ENCODE measurements at places on chromosomes 1 and 21. TPM values are rescaled to one million over a fixed set of nuclear protein-coding genes. Genes with fewer than 3 reads are reported as not detected.

Gene TAS1R1
- not detected for total RNA-seq

- no peaks in the 10 kb centered on the region for H3K27me3 ChIP-seq
- H3K4me3 ChIP-seq = no peak overlapping the region
- no peaks in the 10 kb centered on the region for H3K36me3 ChIP-seq
Measured at GRCh38 chr1:95286479-95286878, 52.5 kb downstream of the RWDD3 start.

- no peaks in the 10 kb centered on the region for H3K36me3 ChIP-seq
- H3K4me1 ChIP-seq = no peaks in the 10 kb centered on the region
- H3K27ac ChIP-seq = no peak overlapping the region
- no peak for DNase-seq
Measured at GRCh38 chr1:234139966-234140365, 233.3 kb upstream of the COA6 start.

- H3K4me1 ChIP-seq = no peaks in the 10 kb centered on the region
- no peaks in the 10 kb centered on the region for H3K27me3 ChIP-seq
- no peak overlapping the region for H3K27ac ChIP-seq
- no peak overlapping the region for H3K4me3 ChIP-seq
- peaks cover 45% of the 10 kb centered on the region for H3K36me3 ChIP-seq
Measured at GRCh38 chr1:35394386-35394785, 125.9 kb downstream of the ZMYM4 start.

DNA sequence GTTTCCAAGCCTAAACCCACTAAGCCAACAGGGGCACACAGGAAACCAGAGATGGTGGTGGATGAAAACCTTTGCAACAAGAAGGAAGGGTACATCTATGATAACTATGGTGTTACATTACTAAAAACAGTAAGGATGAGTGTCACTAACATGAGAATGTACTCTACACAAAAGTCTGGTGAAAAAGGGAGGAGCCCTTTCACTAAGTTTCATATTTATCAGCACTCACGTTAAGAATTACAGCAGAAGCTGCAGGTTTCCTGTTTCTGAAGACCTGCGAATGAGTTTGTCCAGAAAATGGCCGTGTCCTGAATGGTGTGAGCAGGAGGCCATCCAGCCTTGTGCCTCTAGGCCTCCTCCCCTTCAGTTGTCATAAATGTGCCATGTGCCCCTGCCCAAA is 17.8 kb downstream of the ABCG1 start:
- no peak for DNase-seq
- no peak overlapping the region for H3K4me3 ChIP-seq
- no peak overlapping the region for H3K27ac ChIP-seq
- H3K4me1 ChIP-seq = peaks cover 34% of the 10 kb centered on the region

DNA sequence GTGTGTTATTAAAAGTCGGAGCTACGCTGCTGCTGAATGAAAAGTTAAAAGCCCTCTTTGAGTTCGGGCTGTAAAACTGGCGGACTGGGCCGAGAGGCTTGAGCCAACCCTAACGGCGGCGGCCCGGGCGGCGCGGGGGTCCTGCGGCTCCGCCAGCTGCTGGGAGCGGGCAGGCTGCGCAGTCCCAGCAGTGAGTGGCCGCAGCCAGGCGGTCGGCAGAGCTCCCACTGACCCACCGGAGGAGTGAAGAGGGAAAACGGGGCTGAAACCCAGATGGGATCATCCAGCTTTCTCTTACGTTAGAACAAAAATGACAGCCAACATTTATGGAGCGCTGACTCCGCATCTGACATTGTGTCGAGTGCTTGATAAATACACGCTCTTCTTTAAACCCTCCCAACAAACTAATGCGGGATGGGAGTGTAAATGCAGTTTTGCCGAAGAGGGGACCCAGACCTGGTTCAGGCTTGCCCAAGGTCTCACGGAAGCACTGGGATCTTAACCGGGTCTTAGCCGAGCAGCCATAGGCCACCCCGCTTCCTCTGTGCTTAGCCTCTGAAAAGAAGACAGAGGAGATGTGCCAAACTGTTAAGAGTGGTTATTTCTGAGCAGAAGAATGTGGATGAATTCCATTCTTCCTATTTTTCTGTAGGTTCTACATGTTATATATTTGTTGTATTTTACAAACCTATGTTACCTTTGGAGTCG is 3.5 kb downstream of the GRHL3 start:
- no peaks in the 10 kb centered on the region for H3K36me3 ChIP-seq
- H3K4me1 ChIP-seq = peaks cover 59% of the 10 kb centered on the region
- no peak for DNase-seq
- H3K27me3 ChIP-seq = peaks cover 17% of the 10 kb centered on the region
- peak overlapping the region; percentile 96 for H3K27ac ChIP-seq

All from mesothelial cell of epicardium (in vitro differentiated cells).